ENCODE measurements at places on chromosomes 1 and 21.
A peak's percentile ranks its signal among the peaks of the same experiment; 100 is the strongest.

GRCh38 chr1:38046333-38046883, at the start of gene POU3F1:
POU3F1 (minus strand) TSS chr1:38046793; CDS start chr1:38046743, 50 bp downstream.
- DNase-seq = no peak

GRCh38 chr1:225880222-225880588, 2.0 kb downstream of the TMEM63A start:
- DNase-seq = no peak

GRCh38 chr1:164641353-164641730, 82.4 kb downstream of the PBX1 start:
- no peak for DNase-seq

DNA sequence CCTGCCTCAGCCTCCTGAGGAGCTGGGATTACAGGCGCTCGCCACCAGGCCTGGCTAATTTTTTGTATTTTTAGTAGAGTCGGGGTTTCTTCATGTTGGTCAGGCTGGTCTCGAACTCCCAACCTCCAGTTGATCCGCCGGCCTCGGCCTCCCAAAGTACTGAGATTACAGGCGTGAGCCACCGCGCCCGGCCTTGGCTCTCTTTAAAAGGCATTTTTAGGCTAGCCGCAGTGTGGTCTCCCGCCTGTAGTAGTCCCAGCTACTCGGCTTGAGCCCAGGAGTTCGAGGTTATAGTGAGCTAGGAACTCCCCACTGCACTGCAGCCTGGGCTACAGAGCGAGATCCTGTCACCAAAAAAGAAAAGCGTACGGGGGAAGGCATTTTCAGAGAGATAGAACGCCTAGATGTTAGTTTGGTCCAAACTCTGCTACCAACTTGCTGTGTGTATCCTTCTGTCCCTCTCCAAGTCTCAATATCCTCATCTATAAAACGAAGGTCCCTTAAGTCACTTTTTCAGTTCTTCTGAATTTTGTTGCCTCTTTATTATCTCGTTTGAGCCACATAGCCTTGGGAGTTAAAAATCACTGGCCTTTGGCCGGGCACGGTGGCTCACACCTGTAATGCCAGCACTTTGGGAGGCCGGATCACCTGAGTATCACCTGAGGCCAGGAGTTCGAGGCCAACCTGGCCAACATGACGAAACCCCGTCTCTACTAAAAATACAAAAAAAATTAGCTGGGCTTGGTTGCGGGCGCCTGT, 734 bp downstream of the MED18 start:
- peak; percentile 9 for DNase-seq

DNA sequence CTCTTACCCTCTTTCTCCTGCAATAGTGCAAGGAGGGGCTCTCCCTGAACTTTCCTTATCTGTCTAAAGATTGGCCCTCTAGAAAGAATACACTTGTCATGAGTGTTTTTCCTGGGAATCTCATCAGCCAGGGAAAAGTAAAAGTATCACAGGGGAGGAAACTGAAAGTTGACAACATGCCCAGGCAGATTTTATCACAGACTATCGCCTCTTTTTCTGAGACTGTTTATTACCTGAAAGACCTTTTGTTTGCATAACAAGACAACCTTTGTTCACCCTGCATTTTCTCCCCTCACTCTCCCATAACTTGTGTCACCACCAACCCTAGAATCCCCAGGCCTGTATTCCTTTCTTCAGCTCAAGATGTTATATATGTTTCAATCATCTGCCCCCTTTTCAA, 794.7 kb upstream of the ADAMTS5 start:
- no peak for DNase-seq

GRCh38 chr21:15557925-15558324, 171.9 kb upstream of the USP25 start:
- no peak for DNase-seq

- peak; percentile 25 for DNase-seq
These were observed at the start of gene TMCO4 for GRCh38 chr1:19799230-19800075. TMCO4 (minus strand) TSS chr1:19799916; CDS start chr1:19780758, 19,158 bp downstream.

DNA sequence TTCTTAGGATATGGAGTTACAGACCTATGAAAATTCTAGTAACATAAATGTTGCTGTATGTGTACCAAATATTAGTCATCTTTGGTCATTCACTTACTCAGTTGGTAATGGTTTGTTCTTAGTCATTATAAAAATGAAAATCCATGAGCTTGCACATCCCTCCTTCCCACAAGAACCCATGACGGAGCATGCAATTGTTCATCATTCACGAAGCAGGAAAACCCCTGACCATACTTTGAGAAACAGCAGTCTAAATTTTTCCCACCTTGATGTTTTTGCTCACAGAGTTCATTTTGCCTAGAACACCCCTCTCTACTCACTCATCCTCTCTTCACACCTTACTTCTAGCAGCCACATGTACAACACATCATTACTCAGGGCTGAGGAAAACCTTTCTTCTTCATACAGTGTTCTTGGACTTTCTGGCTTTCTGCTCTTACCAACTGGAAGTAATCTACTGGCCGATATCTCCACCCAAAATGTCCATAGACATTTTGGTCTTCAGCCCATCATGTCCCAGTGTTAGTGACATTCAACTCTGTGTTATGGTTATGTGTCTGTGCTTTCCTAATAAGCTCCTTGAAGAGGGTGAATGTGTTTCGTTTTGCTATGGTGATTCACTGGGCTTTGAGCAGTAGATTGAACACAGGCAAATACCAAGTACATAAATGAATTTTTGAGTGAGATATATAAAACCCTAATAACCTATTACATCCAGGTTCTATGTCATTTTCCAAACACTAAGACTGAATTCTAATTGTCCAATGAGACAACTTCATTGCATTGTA, 189.9 kb downstream of the ZC3H11B start:
- DNase-seq = peak; percentile 82

DNA sequence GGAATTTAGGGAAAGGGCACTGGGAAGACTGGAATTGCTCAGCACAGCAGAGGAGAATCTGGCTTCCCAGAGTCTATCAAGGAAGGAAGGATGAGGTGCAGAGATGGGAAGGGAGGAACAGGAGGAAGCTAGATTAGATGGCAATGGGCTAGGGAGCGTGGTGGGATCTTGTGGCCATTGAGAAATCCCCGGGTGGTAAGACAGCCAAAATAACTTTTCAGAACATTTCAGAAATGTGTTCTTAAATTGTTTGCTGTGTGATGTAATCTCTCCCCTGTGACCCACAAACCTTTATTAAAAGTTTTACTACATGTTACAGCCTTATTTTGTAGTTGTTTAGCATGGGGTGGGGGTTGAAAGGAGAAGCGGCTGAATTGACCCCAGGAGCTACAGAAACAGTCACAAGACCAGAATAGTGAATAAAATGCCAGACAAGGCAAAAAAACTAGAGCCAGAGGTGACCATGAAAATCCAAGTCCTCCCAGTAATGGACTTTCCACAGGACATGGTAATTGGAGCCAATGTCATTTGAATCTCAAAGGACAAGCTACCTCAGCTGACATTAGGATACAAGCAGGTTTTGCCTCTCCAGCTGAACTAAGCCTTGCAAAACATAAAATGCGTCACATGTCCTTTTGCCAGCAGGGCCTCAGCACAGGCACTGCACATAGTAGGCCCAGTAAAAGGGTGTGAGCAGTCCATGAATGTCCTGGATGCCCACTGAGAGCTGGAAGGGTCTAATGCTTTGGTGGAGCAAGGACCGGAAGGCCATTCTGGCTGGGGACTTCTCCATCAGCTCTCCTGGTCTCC, 980 bp upstream of the AHCYL1 start:
- no peak for DNase-seq

- DNase-seq = no peak
These were observed 41.7 kb downstream of the UMODL1 start for GRCh38 chr21:42112857-42113256.

- no peak for DNase-seq
These were observed 354.9 kb upstream of the ADAMTS5 start for GRCh38 chr21:27321791-27322190.

GRCh38 chr1:43419627-43420425, 30.1 kb downstream of the SZT2 start:
- no peak for DNase-seq

DNA sequence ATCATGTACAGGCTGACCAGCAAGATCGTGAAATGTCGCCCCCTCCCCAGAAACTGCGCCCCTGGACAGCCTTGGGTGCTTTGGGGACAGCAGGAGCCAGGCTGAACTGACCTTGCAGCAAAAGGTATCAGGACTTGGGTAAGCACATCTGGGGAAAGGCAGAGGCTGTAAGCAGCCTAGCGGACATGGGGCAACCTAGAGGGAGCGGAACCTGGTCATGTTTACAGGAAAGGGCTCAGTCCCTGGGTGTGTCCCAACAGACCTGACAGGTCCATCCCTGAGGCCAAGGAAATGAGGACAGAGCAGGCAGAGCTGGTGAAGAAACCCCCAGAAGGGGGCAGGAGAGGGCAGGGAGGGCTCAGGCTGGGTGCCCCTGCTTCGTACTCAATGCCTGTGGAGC, 3.1 kb upstream of the S100A8 start:
- DNase-seq = no peak

- DNase-seq = no peak
These were observed 24.3 kb upstream of the TCEA3 start for GRCh38 chr1:23448846-23449245.

GRCh38 chr1:155081472-155082300, 3.0 kb downstream of the EFNA3 start:
- no peak for DNase-seq

DNA sequence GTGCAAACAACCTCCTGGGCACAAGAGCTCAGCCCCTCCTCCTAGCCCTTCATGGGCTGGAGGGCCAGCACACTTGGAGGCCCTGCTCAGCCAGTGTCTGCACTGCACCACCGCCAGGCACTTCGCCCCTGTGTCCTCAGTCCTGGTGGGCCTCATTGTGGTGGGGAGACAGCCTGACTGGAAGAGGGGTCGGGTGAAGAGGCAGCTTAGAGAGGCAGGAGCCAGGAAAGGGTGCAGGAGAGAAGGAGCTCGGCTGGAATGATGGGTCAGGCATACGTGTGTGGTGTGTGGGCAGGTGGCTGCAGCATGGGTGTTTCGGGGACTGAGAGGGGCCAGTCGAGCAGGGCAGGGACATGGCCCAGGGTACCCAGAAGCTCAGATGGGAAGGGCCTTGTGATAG, 4.1 kb downstream of the WNT3A start:
- DNase-seq = no peak

DNA sequence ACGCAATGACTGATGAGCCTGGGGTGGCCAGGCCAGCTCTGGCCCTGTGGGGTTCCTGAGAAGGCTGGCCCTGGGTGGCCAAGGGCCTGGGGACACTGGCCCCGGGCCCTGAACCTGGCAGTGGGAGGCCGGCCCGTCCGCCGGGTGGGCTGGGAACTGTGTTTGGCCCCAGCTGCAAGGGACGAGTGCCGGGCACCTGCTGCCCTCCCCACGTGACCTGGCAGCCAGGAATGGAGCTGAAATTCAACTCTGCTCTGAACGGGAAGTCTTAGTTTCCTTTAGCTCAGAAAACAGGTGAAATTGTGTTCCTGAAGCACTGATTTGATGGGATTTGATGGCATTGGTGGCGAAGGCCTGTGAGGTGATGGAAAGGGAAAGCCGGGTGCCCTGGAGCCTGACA, 8.2 kb upstream of the TTLL10 start:
- DNase-seq = no peak

- no peak for DNase-seq
These were observed 7.9 kb downstream of the ACAP3 start for GRCh38 chr1:1299686-1300351.

GRCh38 chr1:53259932-53260331, 21.6 kb upstream of the MAGOH start:
- no peak for DNase-seq

DNA sequence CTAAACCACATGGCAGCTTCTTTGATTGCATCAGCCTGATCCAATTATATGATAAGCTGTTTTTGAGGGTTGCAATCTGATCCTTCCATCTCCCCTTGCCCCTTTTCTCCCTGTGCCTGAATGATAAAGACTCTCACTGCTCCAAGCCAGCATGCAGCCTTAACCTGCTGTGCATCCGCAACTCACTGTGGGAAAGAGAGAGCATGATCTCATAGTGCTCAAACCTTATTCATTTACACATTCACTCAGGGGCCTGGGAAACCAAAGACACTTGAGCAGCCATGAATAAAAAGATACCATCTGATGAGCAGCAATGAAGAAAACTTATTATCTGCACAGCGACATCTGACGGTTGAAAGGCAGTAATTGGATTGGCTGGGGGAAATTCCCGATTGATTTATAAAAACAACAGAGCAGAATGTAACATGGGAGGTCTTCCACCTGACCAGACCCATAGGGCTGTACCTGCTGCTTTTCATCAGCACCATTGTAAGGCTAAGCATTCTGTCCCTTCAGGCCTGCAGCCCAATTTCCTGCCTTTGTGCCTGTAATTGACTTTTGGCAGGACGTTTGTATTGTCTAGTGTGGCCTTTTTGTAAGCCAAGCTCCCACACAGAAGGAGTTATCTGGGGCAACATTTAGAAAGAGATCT, 62.5 kb downstream of the KIAA0040 start:
- DNase-seq = no peak

DNA sequence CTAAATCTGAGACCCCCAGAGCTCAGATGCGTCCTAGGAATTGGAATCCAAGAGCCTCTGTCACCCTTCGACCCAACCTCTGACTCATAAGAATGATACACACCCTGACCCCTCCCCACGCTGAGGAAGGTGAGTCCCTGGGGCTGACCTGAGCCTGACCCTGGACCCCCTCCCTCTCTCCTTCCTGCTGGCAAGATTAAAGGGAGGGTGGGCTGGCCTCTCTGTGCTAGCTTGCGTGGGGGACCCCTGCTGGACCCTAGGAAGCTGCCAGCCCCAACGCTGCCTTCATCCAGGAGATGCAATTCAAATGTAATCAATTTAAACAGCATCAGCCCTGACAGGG, 627 bp downstream of the PLEKHA6 start:
- DNase-seq = no peak

- DNase-seq = no peak
These were observed 57.9 kb downstream of the FBXO2 start for GRCh38 chr1:11596295-11596694.

DNA sequence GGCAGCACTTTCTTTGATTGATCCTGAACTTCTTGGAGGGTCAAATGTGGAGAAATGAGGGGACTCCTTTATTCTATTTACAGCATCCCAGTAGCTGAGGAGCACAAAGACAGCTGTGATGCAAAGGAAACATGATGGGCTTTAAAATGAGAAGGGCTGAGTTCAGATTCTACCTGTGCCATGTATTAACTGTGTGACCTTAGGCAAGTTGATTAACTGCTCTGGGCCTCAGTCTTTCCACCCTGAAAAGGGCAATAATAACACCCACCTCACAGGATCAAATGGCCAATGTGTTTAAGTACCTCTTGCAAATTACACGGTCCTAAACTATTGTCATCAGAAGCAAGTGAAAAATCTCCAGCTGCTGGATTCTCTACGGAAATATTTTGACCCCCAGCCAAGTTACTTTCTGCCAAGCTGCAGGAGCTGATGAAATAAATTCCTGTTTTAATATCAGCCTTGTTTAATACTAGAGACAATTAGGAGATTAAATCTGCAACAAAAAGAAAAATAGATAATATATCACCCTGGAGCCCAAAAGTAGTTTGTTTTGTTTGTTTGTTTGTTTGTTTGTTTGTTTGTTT, 15.7 kb downstream of the TMEM81 start:
- no peak for DNase-seq

- no peak for DNase-seq
These were observed 35.3 kb downstream of the VN1R5 start for GRCh38 chr1:247291161-247291560.

All from stromal cell of bone marrow (primary cell).